A549 treated with ZK216348 at 1 μM for 4 hours (cell line): ENCODE measurements at places on chromosomes 2 and 18. TPM values are rescaled to one million over a fixed set of nuclear protein-coding genes. Genes with fewer than 3 reads are reported as not detected.

Gene ARL4C
- 56.4 to 77.3 TPM (median 69.2 TPM) in 5 replicates for total RNA-seq

Gene VAPA
- 162 to 224 TPM (median 174 TPM) in 5 replicates for total RNA-seq

Gene IL36B
- total RNA-seq: 0.15 to 0.37 TPM in 2 of 5 replicates, not detected in the others

Gene TUBB8B
- not detected in 5 replicates for total RNA-seq

Gene INPP5D
- 0.12 to 1.1 TPM (median 0.61 TPM) in 5 replicates for total RNA-seq

Gene TXNDC2
- total RNA-seq: 0.15 to 0.34 TPM (median 0.17 TPM) in 5 replicates

Gene IL1RL1
- total RNA-seq: 0.68 to 1.2 TPM (median 1.1 TPM) in 5 replicates

Gene USP37
- 3.3 to 5.6 TPM (median 4.8 TPM) in 5 replicates for total RNA-seq

Gene ABCG8
- total RNA-seq: not detected in 5 replicates

Gene KCNE4
- total RNA-seq: 0.53 to 0.92 TPM (median 0.70 TPM) in 5 replicates

Gene PRSS56
- 0.08 to 0.31 TPM (median 0.20 TPM) in 4 of 5 replicates, not detected in the other for total RNA-seq

Gene TMEM37
- total RNA-seq: 1.5 to 2.1 TPM (median 1.6 TPM) in 5 replicates

Gene ASXL2
- 9.0 to 21.7 TPM (median 12.7 TPM) in 5 replicates for total RNA-seq

Gene OSBPL1A
- 11.0 to 16.5 TPM (median 13.2 TPM) in 5 replicates for total RNA-seq

Gene MRO
- 0.13 to 0.26 TPM (median 0.23 TPM) in 5 replicates for total RNA-seq

Gene RELCH
- total RNA-seq: 12.1 to 16.8 TPM (median 13.2 TPM) in 5 replicates

Gene CYP1B1
- total RNA-seq: 4.3 to 7.6 TPM (median 5.6 TPM) in 5 replicates

Gene ANAPC1
- total RNA-seq: 23.1 to 32.0 TPM (median 28.0 TPM) in 5 replicates

Gene MEP1B
- total RNA-seq: 0.09 TPM in 1 of 5 replicates, not detected in the others

Gene OBSL1
- total RNA-seq: 13.6 to 26.1 TPM (median 21.3 TPM) in 5 replicates

Gene ZSWIM2
- not detected in 5 replicates for total RNA-seq

Gene SH3RF3
- 0.28 to 0.63 TPM (median 0.49 TPM) in 5 replicates for total RNA-seq

Gene BCL2
- total RNA-seq: 0.29 to 0.56 TPM (median 0.54 TPM) in 5 replicates

Gene VIT
- not detected in 5 replicates for total RNA-seq

Gene NCKAP5
- total RNA-seq: 0.79 to 1.4 TPM (median 1.1 TPM) in 5 replicates

Gene CD8B2
- not detected in 5 replicates for total RNA-seq

Gene EFHD1
- 1.8 to 4.6 TPM (median 3.5 TPM) in 5 replicates for total RNA-seq

Gene VWA3B
- total RNA-seq: 0.33 TPM in 1 of 5 replicates, not detected in the others

Gene ATP8B1
- total RNA-seq: 5.9 to 10.4 TPM (median 8.3 TPM) in 5 replicates

Gene CASP10
- total RNA-seq: 1.8 to 2.8 TPM (median 2.4 TPM) in 5 replicates

Gene HOXD11
- 5.8 to 7.8 TPM (median 6.6 TPM) in 5 replicates for total RNA-seq

Gene SCN9A
- total RNA-seq: 2.5 to 5.3 TPM (median 4.8 TPM) in 5 replicates

Gene GCKR
- total RNA-seq: 0.28 to 0.77 TPM (median 0.36 TPM) in 4 of 5 replicates, not detected in the other

Gene SH2D6
- 0.91 to 1.7 TPM (median 1.2 TPM) in 4 of 5 replicates, not detected in the other for total RNA-seq

Gene POTEJ
- not detected in 5 replicates for total RNA-seq

Gene SERPINB11
- total RNA-seq: 0.13 TPM in 1 of 5 replicates, not detected in the others

Gene IL37
- total RNA-seq: not detected in 5 replicates

Gene HOXD10
- total RNA-seq: 5.5 to 7.6 TPM (median 6.7 TPM) in 5 replicates

Gene ELOA2
- not detected in 5 replicates for total RNA-seq

Gene KCNIP3
- total RNA-seq: 1.1 to 2.5 TPM (median 2.1 TPM) in 5 replicates

Gene LOXHD1
- not detected in 5 replicates for total RNA-seq

Gene PRKAG3
- total RNA-seq: not detected in 5 replicates

Gene EMILIN1
- 0.34 to 0.64 TPM (median 0.43 TPM) in 5 replicates for total RNA-seq

Gene SRD5A2
- 0.04 to 0.06 TPM (median 0.06 TPM) in 3 of 5 replicates, not detected in the others for total RNA-seq

Gene CYRIA
- total RNA-seq: 0.04 to 0.60 TPM (median 0.17 TPM) in 5 replicates

Gene MYO5B
- total RNA-seq: 8.4 to 12.8 TPM (median 11.0 TPM) in 5 replicates

Gene NEUROD1
- not detected in 5 replicates for total RNA-seq
